ENCODE measurements at places on chromosomes 4 and X.
A peak's percentile ranks its signal among the peaks of the same experiment; 100 is the strongest.

GRCh38 chrX:109270580-109271484, 211.1 kb downstream of the GUCY2F start:
- DNase-seq: peak; percentile 64
- no peaks in the 10 kb centered on the region for H3K27me3 ChIP-seq
- no peaks in the 10 kb centered on the region for H3K4me1 ChIP-seq
- H3K27ac ChIP-seq: no peak overlapping the region
- no peaks in the 10 kb centered on the region for H3K36me3 ChIP-seq

GRCh38 chrX:39813631-39814277, 284.0 kb downstream of the BCOR start:
- no peaks in the 10 kb centered on the region for H3K36me3 ChIP-seq
- H3K4me3 ChIP-seq: no peak overlapping the region
- no peak overlapping the region for H3K27ac ChIP-seq
- H3K27me3 ChIP-seq: no peaks in the 10 kb centered on the region

GRCh38 chr4:24816797-24817196, 21.4 kb downstream of the SOD3 start:
- no peak overlapping the region for H3K4me3 ChIP-seq
- H3K27me3 ChIP-seq: no peaks in the 10 kb centered on the region

- H3K27me3 ChIP-seq: no peaks in the 10 kb centered on the region
- no peak for DNase-seq
- H3K36me3 ChIP-seq: peaks cover 18% of the 10 kb centered on the region
- H3K27ac ChIP-seq: no peak overlapping the region
Observed at GRCh38 chr4:139297001-139297410, 4.3 kb upstream of the NAA15 start.

GRCh38 chr4:95290702-95291101, 258.1 kb downstream of the UNC5C start:
- H3K4me1 ChIP-seq: peaks cover 2% of the 10 kb centered on the region
- H3K27me3 ChIP-seq: no peaks in the 10 kb centered on the region
- H3K4me3 ChIP-seq: no peak overlapping the region

DNA sequence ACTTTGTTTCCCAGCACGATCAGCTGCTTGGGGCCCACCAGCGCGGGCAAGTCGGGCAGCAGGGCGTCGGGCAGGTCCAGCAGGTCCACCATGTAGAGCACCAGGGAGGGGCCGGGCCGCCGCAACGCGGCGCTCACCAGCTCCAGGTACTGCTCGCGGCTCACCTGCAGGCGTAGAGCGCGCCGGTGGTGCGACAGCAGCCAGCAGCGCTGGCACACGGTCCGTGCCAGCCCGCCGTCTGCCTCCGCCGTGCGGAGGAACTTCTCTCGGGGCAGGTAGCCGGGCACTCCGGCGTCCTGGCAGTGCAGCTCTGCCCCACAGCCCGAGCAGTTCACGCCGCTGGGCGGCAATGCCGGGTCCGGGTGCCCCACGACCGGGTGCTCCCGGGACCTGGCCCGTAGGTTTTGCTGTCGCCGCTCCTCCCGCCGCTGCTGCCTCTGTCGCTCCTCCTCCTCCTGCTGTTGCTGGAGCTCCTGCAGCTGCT, 527 bp downstream of the NOA1 start:
- peaks cover 40% of the 10 kb centered on the region for H3K4me1 ChIP-seq
- peak; percentile 89 for DNase-seq
- peaks cover 24% of the 10 kb centered on the region for H3K36me3 ChIP-seq
- peak overlapping the region; percentile 86 for H3K4me3 ChIP-seq
- H3K27me3 ChIP-seq: no peaks in the 10 kb centered on the region
- H3K27ac ChIP-seq: peak overlapping the region; percentile 79

- H3K27ac ChIP-seq: no peak overlapping the region
- no peak overlapping the region for H3K4me3 ChIP-seq
- H3K36me3 ChIP-seq: no peaks in the 10 kb centered on the region
- DNase-seq: no peak
- no peaks in the 10 kb centered on the region for H3K27me3 ChIP-seq
- H3K4me1 ChIP-seq: no peaks in the 10 kb centered on the region
Observed at GRCh38 chrX:150405576-150405975, 42.5 kb downstream of the MAMLD1 start.

DNA sequence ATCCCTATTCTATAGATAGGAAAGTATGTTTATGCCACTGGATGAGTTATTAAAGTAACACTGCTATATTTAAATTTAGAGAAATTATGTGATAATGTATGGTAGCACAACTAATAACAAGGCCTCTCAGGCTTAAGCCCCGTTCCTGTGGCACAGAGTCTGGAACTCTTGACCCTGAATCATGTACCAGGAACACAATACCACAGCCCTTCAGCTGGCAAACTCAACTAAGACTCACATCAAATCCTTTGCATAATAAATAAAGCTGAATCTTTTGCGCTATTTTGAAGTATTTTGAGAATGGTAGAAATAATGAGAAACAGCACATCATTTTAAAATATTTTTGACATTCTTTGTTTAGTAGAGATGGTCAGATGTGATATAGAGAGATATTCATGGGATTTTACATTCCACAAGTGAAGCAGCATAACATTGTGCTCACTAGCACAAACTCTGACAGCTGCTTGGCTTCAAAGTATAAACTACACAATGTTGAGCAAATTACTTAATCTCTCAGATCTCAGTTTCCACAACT, 478.4 kb upstream of the FAM241A start:
- H3K27me3 ChIP-seq: no peaks in the 10 kb centered on the region
- H3K36me3 ChIP-seq: no peaks in the 10 kb centered on the region
- no peak overlapping the region for H3K27ac ChIP-seq
- DNase-seq: no peak
- H3K4me3 ChIP-seq: no peak overlapping the region

GRCh38 chr4:157674699-157675098, 454.2 kb downstream of the GRIA2 start:
- no peak overlapping the region for H3K27ac ChIP-seq
- no peak for DNase-seq
- no peaks in the 10 kb centered on the region for H3K36me3 ChIP-seq
- no peaks in the 10 kb centered on the region for H3K4me1 ChIP-seq

- no peaks in the 10 kb centered on the region for H3K36me3 ChIP-seq
- H3K27ac ChIP-seq: no peak overlapping the region
- DNase-seq: no peak
Observed at GRCh38 chr4:170374770-170375169, 285.0 kb upstream of the AADAT start.

- H3K4me1 ChIP-seq: peaks cover 7% of the 10 kb centered on the region
- H3K4me3 ChIP-seq: no peak overlapping the region
- peaks cover 10% of the 10 kb centered on the region for H3K36me3 ChIP-seq
- no peak overlapping the region for H3K27ac ChIP-seq
- H3K27me3 ChIP-seq: no peaks in the 10 kb centered on the region
Observed at GRCh38 chr4:152974468-152975379, 38.6 kb downstream of the FHDC1 start.

DNA sequence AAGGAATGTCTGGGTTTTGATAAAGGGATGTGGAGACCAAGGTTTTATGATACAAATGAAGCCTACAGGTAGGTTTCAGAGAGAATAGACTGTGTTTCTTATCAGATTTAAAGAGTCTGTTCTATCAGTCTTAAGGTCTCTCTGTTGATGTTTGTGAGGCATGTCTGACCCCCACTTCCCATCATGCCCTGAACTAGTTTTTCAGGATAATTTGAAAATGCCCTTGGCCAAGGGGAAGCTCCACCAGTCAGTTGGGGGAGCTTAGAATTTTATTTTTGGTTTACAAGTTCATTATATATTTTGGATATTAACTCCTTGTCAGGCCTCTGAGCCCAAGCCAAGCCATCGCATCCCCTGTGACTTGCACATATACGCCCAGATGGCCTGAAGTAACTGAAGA, 18.6 kb downstream of the C4orf51 start:
- H3K36me3 ChIP-seq: no peaks in the 10 kb centered on the region
- no peak for DNase-seq
- no peaks in the 10 kb centered on the region for H3K27me3 ChIP-seq
- H3K27ac ChIP-seq: no peak overlapping the region
